ENCODE measurements at places on chromosomes 3 and 15. TPM values are rescaled to one million over a fixed set of nuclear protein-coding genes. Genes with fewer than 3 reads are reported as not detected.

CDHR4 gene
- not detected for total RNA-seq

ECE2 gene
- total RNA-seq: not detected

DNA sequence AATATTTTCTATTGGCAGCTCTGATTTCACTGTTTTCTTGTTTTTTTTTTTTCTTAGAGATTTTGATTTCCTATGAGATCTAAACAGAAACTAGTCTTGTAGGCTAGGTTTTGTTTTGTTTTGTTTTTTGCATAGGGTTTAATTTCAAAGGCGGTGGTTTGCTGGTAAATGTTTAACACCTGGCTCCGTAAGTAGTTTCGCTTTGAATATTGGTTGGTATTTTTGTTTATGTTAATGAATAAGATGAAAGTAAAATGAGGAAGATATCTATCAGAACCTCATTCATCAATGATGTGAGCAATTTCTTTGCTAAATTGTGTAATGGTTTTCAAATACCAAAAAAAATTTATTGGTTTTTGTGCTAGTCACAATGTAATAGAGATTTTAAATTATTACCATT, 39.7 kb upstream of the TM4SF1 start:
- H3K36me3 ChIP-seq: no peaks in the 10 kb centered on the region
- no peaks in the 10 kb centered on the region for H3K4me1 ChIP-seq
- no peak overlapping the region for H3K27ac ChIP-seq
- no peak for DNase-seq

- H3K27me3 ChIP-seq: peaks cover 17% of the 10 kb centered on the region
- no peak for DNase-seq
- H3K4me3 ChIP-seq: no peak overlapping the region
Observed at GRCh38 chr3:69121950-69122349, 445 bp downstream of the LMOD3 start.

GRCh38 chr3:56796202-56796601, 5.5 kb downstream of the ARHGEF3 start:
- H3K4me3 ChIP-seq: peak overlapping the region; percentile 68
- H3K27ac ChIP-seq: peak overlapping the region; percentile 86
- DNase-seq: no peak
- H3K27me3 ChIP-seq: no peaks in the 10 kb centered on the region
- H3K4me1 ChIP-seq: peaks cover 51% of the 10 kb centered on the region

EFCC1 gene
- 0.12 TPM for total RNA-seq

GRCh38 chr15:56496635-56497034, 31.7 kb upstream of the MNS1 start:
- no peak for DNase-seq
- H3K36me3 ChIP-seq: peaks cover 3% of the 10 kb centered on the region
- peaks cover 5% of the 10 kb centered on the region for H3K4me1 ChIP-seq
- H3K27me3 ChIP-seq: peaks cover 47% of the 10 kb centered on the region
- H3K27ac ChIP-seq: peak overlapping the region; percentile 8

GRCh38 chr3:87625876-87626275, 349.5 kb upstream of the POU1F1 start:
- no peaks in the 10 kb centered on the region for H3K36me3 ChIP-seq
- DNase-seq: no peak

DNA sequence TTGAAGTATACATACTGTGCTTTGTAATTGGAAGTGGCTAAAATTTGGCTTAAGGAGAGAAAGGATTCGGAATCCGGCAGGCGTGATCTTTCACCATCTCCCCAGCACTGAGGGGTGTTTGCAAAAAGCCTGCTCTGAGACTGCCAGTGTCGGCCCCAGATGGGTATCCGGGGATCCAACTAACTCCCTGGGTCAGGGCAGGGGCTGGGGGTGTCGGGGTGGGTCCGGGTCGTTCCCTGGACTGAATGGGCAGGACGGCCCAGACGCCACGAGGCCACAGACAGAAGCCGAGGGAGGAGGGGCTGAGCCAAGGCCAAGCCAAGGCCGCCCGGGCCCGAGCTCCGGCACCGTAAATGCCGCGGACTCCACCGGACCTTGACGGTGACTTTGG, 349 bp downstream of the PPIB start:
- peaks cover 12% of the 10 kb centered on the region for H3K36me3 ChIP-seq
- peak overlapping the region; percentile 81 for H3K27ac ChIP-seq
- H3K4me1 ChIP-seq: peaks cover 44% of the 10 kb centered on the region
- no peak for DNase-seq
- H3K4me3 ChIP-seq: peak overlapping the region; percentile 90
- no peaks in the 10 kb centered on the region for H3K27me3 ChIP-seq

GOLGA6L7 gene
- not detected for total RNA-seq

PRSS50 gene
- not detected for total RNA-seq

DNA sequence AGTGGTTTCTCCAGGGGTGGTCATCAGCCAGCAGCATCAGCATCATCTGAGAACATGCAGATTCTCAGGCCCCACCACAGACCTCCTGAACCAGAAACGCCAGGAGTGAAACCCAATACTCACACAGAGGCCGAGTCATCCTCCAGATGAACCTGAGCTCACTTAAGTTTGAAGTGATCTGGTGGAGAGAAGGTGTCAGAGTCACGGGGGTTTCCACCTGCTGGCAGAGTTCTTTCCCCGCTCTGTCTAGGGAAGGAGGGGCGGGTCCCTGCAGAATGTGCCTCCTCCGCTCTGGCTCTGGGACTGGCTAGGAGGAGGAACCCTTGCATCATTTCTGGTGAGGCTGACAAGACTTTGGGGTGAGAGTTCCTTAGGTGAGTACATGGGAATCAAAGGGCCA, 13.3 kb upstream of the KIF23 start:
- no peaks in the 10 kb centered on the region for H3K36me3 ChIP-seq
- no peak overlapping the region for H3K4me3 ChIP-seq
- H3K27ac ChIP-seq: no peak overlapping the region
- H3K27me3 ChIP-seq: peaks cover 15% of the 10 kb centered on the region

- peaks cover 9% of the 10 kb centered on the region for H3K4me1 ChIP-seq
Observed at GRCh38 chr3:133674290-133674919, 12.7 kb upstream of the TOPBP1 start.

DNA sequence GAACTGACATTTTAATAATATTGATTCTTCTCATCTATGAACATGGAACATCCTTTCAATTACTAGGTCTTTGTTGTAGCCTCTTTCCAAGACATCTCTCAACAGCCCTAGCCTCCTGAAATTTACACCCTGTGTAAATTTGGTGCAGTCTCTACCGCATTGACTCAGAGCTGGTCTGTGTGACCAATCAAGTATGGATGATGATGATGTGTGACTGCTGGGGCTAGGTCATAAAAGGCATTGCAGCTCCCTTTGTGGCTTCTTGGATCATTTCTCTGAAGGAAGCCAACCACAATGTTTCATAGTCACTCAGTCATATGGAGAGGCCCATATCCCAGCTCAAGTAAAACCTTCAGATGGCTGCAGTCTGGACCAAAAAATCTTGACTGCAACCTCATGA, 62.1 kb upstream of the FAM3D start:
- no peaks in the 10 kb centered on the region for H3K4me1 ChIP-seq
- H3K27ac ChIP-seq: no peak overlapping the region
- peaks cover 5% of the 10 kb centered on the region for H3K27me3 ChIP-seq

GRCh38 chr3:148815316-148816110, 12.1 kb upstream of the CPB1 start:
- no peak for DNase-seq
- no peaks in the 10 kb centered on the region for H3K4me1 ChIP-seq
- no peak overlapping the region for H3K27ac ChIP-seq
- H3K27me3 ChIP-seq: peaks cover 19% of the 10 kb centered on the region
- no peaks in the 10 kb centered on the region for H3K36me3 ChIP-seq

GRCh38 chr15:42171122-42171521, 14.7 kb upstream of the PLA2G4F start:
- H3K4me1 ChIP-seq: peaks cover 11% of the 10 kb centered on the region
- DNase-seq: no peak
- H3K4me3 ChIP-seq: no peak overlapping the region
- H3K36me3 ChIP-seq: peaks cover 10% of the 10 kb centered on the region

GRCh38 chr15:43913026-43913780, 86.4 kb downstream of the WDR76 start:
- no peak overlapping the region for H3K27ac ChIP-seq
- no peak for DNase-seq
- no peaks in the 10 kb centered on the region for H3K36me3 ChIP-seq
- H3K4me1 ChIP-seq: no peaks in the 10 kb centered on the region
- H3K27me3 ChIP-seq: peaks cover 18% of the 10 kb centered on the region

DNA sequence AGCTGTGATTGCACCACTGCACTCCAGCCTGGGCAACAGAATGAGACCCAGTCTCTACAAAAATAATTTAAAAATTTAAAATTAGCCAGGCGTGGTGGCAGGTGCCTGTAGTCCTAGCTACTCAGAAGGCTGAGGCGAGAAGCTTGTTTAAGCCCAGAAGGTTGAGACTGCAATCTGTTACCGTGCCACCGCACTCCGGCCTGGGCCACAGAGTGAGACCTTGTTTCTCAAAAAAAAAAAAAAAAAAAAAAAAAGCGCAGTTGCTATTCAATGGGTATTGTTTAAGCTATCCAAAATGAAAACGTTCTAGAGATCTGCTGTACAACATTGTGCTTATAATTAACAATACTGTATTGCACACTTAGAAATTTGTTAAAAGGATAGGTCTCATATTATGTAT, 24.0 kb downstream of the ZNF148 start:
- no peak overlapping the region for H3K4me3 ChIP-seq
- H3K4me1 ChIP-seq: peaks cover 36% of the 10 kb centered on the region
- no peak for DNase-seq
- H3K27me3 ChIP-seq: no peaks in the 10 kb centered on the region
- no peak overlapping the region for H3K27ac ChIP-seq
- peaks cover 2% of the 10 kb centered on the region for H3K36me3 ChIP-seq

DNA sequence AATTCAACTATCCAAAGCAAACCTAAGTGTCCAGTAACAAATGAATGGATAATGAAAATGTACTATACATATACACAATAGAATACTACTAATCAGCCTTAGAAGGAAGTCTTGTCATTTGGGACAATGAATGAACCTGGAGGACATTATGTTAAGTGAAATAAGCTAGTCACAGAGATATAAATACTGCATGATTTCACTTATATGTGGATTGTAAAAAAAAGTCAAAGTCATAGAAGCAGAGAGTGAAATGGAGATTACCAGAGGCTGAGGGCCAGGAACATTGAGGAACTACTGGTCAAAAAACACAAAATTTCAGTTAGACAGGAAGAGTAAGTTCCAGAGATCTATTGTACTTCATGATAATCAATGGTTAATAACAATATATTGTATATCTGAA, 33.6 kb downstream of the MYO5A start:
- no peak overlapping the region for H3K27ac ChIP-seq
- no peak for DNase-seq
- peaks cover 35% of the 10 kb centered on the region for H3K4me1 ChIP-seq

GRCh38 chr3:120802916-120803315, 60.4 kb downstream of the GTF2E1 start:
- DNase-seq: no peak
- no peaks in the 10 kb centered on the region for H3K36me3 ChIP-seq
- H3K4me1 ChIP-seq: no peaks in the 10 kb centered on the region
- no peak overlapping the region for H3K4me3 ChIP-seq

DNA sequence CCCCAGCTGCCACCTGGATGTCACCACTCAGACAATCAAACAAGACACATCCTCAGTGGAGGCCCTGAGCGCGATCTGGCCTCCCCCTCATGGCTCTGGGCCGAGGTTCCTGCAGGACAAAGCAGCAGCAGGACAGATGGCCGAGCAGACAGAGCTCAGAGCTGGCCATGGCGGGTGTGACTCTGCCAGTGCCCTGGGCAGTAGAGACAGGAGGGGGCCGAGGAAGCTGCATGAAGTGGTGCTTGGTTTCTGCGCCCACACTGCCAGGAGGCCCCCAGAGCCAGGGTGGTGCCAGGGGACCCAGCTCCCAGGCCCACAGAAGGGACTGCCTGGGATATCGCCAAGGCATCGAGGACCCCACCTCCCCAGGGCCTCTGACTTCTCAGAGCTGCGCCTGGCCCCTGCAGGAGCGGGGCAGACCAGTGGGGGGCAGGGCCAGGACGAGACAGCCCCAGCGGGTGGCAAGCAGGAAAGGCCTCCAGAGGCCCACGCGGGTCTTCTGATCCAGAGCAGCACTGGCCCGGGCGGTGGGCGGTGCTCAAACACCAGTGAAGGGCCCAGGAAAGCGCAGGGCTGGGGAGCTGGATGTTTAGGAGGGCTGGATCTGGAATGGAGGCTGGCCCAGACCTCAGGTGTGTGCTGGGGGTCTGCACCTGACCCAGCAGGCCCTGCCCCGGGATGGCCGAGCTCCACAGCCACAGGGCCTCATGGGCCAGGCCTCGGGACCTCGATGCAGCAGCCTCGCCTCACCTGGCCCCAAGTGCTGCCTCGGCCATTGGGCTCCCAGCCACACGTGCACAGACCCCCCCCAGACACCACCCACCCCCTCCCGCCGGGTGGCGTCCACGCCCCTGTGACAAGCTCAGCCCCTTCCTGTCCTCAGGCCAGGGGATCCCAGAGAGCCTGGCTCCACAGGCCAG, 76.0 kb downstream of the GOLGA8G start:
- H3K27me3 ChIP-seq: peaks cover 42% of the 10 kb centered on the region
- peak; percentile 10 for DNase-seq
- H3K4me1 ChIP-seq: no peaks in the 10 kb centered on the region
- no peak overlapping the region for H3K27ac ChIP-seq

- H3K36me3 ChIP-seq: no peaks in the 10 kb centered on the region
- no peak overlapping the region for H3K4me3 ChIP-seq
- H3K27me3 ChIP-seq: peaks cover 12% of the 10 kb centered on the region
- H3K4me1 ChIP-seq: no peaks in the 10 kb centered on the region
- H3K27ac ChIP-seq: no peak overlapping the region
- DNase-seq: no peak
Observed at GRCh38 chr15:67415181-67415580, 105.8 kb upstream of the C15orf61 start.

CCR3 gene
- 0.23 TPM for total RNA-seq

- no peak overlapping the region for H3K27ac ChIP-seq
- H3K36me3 ChIP-seq: peaks cover 3% of the 10 kb centered on the region
- H3K4me3 ChIP-seq: peak overlapping the region; percentile 9
- no peak for DNase-seq
Observed at GRCh38 chr3:155080692-155081091, 573 bp downstream of the MME start.

DNA sequence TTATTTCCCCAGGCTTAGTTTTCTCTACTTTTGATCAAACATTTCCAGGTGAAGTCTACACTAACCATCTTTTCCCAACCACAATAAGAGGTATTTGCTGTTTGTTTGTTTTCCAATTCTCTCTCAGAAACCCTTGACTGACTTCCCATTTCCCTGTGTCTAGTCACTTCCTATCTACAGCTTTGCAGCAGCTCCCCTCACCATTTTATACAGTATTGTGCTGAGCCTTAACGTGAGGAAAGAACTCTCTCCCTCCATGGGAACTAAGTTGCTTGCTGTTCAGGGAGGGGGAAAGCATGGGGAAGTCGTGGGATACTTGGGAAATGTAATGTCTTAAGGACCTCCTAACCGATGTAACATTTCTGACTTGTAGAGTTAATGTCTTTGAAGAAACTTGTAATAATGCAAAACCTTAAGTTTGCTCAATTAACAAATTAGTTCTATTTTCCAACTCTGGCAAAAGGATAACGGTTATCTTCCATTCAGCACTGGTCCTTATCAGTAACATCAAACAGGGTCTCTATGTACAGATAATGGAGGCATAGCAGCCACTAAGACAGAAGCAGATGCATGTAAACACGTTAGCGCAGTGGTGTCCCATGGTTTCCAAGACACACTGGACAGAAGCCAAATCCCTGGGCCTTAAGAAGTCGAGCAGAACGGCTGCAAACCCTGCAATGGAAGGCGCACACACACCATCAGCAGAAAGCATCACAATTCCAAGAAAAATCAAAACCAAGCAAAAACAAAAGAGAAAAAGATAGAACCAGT, 39.7 kb downstream of the NPTN start:
- no peak overlapping the region for H3K27ac ChIP-seq
- H3K4me1 ChIP-seq: peaks cover 32% of the 10 kb centered on the region
- no peak overlapping the region for H3K4me3 ChIP-seq
- DNase-seq: no peak
- H3K27me3 ChIP-seq: no peaks in the 10 kb centered on the region
- H3K36me3 ChIP-seq: peaks cover 7% of the 10 kb centered on the region

All from T-helper 17 cell (primary cell).